ENCODE measurements at places on chromosomes 16 and 17.
A peak's percentile ranks its signal among the peaks of the same experiment; 100 is the strongest.

GRCh38 chr17:73474370-73474988, 162.7 kb upstream of the CDC42EP4 start:
- DNase-seq, result peak; percentile 11

GRCh38 chr16:87086575-87086974, 230.6 kb downstream of the C16orf95 start:
- no peak for DNase-seq

GRCh38 chr17:78575899-78576298, 1.3 kb downstream of the DNAH17 start:
- no peak for DNase-seq

DNA sequence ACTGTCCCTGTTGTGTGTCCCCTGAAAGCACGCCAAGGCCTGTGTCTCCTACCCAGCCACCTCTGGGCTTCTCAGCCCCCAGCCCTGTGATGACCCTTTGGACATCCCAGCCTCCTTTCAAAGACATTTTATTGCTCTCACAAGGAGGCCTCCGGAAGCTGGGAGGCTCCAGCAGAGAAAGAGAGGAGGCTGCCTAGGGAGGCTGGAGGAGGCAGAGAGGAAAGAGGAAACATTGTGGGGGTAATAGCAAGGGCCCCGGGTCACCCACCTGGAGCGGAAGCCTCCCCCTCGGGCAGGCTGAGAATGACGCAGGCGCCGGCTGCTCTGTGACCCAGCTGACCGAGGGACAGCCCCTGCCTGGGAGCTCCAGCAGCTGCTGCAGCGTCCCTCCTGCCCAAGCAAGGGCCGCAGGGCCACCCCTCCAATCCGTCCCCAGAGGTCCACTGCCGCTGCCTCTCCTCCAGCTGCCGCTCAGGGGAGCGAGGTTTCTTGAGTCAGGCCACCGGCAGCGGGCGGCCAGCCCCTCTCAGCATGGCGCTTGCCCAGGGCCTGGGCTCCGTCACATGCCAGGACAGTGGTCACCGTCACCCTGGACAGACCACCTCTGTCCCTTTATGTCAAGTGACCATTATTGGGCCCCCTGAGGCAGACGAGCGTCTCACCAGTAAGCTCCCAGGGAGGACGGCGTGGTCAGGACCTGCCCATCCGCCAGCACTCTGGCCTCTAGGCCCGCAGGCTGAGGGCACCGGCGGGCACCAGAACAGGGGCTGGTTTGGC, 29.3 kb downstream of the ACTG1 start:
- DNase-seq, result no peak

DNA sequence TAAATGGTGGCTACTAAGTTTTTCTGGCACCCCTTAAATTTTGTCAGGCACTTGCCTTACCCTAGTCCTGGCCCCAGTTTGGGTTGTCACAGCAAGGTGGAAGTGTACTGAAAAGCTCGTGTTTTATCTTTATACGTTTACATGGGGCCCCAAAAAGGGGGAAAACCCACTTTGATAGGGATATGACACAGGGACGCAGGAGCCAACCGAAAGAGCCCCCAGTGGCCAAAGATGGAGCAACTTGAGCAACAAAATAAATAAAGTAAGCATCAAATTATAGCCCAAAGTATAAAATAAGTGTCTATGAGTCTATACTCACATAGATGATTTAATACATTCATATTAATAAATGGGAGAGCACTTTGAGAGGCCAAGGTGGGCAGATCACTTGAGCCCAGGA, 5.0 kb upstream of the CETP start:
- no peak for DNase-seq

All from thoracic aorta (tissue), 2 donors.